NCI-H446 (cell line): ENCODE measurements at places on chromosomes 2 and 18.

GRCh38 chr2:240638512-240639160 lies 13.4 kb downstream of the GPR35 start:
- no peak for DNase-seq

DNA sequence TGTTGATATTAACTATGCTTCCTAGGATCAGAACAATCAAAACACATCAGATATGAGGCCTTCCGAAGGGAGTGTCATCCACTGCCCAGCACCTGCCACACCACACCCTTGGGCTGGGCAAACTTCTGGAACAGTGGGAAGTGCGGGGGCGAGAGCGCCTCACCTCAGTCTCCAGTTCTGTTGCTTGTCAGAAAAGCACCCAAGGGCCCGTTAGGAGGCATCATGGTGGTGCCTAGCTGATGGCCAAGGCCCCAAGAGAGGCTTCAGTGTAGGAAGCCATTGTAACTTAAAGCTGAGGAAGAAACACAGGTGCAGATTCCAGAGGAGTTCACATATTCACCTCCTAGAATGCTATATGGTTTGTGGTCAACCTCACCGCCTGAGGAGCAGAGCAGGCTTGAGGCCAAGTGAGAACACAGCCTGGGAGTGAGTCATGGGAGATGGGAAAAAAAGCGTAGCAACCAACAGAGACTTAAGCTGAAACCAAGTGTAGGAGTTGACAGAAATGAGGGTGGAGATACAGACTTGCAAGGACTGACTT lies 85.1 kb upstream of the ATL2 start:
- peak; percentile 6 for DNase-seq

GRCh38 chr2:8639122-8639635 lies 42.7 kb upstream of the ID2 start:
- DNase-seq: no peak

DNA sequence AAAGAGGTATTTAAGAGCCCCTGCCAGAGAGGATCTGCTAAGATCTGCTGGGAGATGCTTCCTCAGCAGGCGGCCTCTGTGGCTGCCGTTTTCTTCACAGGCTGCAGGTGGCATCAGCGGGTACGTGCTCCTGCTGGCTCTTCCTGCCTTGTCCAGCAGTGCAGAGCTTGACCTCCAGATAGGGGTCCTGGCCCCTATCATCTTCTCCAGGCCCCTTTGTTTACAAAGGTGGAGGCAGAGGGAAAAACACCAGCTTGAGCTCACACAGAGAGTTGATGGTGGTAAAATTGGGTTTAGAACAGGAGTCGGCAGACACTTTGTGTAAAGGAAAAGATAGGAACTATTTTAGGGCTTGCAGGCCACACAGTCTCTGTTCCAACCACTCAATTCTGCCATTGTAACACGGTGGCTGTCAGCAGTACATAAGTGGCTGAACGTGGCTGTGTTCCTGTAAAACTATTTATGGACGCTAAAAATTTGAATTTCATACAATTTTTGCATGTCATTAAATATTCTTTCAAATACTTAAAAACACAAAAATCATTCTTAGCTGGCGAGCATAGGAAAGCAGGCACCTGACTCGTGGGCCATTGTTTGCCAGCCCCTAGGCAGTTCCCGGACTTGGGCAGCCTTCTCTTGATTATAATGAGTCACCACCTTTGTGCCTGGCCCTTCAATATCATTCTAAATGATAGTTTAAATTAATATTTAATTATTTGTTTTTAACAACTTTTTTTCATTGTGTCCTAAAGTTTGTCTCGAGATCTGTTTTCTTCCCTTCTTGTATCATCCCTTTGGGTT lies 98.2 kb upstream of the B3GNT7 start:
- DNase-seq: no peak

DNA sequence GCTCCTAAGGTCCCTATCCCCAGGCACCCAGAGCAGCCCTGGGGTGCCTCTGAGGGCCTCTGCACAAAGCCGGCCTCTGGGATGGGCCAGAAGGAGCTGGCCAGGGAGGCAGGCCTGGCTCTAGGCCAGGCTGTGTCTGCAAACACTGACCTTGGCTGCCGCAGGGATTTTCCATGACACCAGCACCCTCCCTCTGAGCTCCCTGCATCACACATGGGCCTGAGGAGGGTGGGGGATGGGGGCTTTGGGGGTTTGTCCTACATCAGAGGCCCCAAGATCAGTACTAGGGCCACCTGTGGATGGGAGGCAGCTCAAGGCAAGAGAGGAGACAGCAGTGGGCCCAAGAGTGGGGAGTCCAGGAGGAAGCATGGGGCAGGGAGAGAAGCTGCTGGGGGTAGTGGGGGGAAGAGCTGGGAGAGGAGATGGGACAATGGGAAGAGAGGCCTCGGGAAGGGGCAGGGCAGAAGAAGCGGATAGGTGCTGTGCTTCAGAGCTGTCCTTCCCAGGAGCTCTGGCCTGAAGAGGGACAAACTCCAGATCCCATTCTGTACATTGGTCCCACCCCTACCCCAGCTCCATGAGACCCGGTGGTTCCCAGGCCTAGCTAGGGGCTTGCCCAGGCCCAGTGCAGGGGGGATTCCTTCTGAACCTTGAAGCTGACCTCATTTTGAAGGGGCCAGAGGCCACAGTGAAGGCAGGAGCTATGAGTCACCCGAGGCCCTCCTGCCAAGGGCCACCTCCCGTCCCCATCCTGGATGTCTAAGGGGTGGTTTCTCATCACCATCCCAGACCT lies 28.0 kb downstream of the KCNK3 start:
- DNase-seq: no peak

DNA sequence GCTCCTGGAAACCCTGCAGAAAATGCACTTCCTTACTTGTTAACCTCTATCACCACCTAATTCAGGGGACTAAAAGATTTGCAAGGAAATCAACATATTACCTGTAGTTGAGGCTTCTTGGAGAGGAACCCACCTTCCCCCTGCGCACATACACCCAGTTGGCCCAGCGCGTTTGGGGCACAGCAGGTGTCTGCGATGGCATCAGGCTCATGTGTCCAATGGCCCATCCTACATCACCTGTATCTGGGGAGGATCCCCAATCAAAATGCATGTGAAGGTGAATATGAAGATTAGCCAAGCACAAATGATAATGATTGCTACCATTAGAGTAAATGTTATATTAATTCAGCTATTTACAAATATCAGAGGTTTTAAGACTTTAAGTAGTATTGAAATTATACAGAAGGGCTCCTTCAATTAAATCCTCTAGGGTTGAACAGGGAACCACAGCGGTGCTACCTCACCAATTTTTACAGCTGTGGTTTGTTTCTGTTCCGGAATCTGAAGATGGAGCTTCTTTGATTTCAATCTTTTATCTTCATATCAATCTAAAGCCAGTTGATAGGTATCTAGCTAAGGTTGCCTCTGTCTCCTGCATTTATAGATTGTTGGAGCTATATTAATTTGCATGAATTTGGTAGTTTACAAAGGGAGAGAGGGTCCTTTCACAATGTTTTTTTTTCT lies 486.0 kb downstream of the RNF144A start:
- DNase-seq: no peak

- no peak for DNase-seq
Observed at GRCh38 chr2:62686012-62686685, 19.4 kb upstream of the EHBP1 start.

GRCh38 chr2:102619414-102620319 lies at the start of gene SLC9A2:
Gene SLC9A2, plus strand, starts transcription at chr2:102619553. Its CDS starts 296 bp downstream, at chr2:102619849.
- no peak for DNase-seq

- DNase-seq: no peak
Observed at GRCh38 chr18:505483-506122, 5.1 kb upstream of the COLEC12 start.

DNA sequence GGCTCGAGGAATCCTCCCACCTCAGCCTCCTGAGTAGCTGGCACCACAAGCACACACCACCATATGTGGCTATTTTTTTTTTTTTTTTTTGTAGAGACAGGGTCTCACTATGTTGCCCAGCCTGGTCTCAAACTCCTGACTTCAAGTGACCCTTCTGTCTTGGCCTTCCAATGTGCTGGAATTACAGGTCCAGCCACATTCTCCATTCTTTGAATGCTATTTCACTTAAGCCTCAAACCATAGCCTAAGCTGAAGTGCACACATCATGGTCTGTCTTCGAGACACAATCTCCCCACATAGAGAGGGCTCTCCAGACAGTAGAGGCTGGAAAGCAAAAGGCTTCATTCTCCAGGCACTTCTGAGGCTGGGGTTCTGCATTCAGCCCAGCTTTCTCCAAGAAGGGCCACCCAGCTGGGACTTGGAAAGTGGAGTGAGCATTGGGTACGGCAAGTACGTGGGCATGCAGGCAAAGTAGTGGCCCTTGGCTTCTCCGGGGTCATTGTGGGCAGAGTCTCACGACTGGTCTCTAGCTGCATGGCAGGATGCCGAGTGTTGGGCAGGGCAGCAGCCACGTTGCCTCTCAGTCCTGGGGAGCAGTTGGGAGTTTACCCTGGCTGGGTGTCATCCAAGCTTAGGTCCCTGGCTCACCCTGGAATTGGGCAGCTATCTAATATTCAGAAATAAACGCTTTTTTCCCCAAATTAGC lies 78.2 kb upstream of the SMAD7 start:
- DNase-seq: no peak

DNA sequence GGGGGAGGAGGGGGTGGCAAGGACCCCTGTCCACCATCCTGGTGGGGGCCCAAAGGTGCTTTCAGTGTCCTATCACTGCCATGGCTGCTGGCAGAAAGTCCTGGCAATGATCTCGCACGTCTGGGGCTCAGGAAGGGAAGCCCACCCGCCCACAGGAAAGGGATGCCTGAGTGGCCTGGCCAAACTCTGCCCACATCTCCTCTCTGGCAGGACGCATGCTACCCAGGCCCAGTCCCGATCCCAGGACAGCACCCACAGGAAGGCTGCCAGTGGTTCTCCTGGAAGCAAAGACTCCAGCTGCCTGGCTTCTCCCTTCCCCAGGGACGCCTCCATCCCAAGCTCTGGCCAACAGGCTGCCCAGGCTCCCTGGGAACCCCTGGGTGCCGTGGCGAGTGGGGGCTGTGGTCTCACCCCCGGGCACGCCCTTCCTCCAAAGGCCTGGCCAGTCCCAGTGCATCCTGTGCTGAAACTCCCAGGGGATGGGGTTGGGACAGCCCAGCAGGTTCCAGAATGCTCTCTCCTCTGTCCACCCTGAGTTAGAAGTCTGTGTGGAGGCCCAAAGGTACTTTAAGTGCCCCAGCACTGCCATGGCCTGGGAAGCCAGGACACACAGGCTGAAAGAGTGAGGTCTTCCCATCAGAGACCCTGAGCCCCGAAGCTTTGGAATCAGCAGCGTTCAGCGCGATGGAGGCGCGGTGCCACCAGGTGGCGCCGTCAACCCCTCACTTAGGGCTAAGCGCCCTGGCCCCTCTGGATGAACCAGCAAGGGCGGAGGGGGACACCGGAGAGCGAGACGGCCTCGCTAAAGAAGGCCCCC lies 29.8 kb upstream of the TAF1B start:
- peak; percentile 81 for DNase-seq

DNA sequence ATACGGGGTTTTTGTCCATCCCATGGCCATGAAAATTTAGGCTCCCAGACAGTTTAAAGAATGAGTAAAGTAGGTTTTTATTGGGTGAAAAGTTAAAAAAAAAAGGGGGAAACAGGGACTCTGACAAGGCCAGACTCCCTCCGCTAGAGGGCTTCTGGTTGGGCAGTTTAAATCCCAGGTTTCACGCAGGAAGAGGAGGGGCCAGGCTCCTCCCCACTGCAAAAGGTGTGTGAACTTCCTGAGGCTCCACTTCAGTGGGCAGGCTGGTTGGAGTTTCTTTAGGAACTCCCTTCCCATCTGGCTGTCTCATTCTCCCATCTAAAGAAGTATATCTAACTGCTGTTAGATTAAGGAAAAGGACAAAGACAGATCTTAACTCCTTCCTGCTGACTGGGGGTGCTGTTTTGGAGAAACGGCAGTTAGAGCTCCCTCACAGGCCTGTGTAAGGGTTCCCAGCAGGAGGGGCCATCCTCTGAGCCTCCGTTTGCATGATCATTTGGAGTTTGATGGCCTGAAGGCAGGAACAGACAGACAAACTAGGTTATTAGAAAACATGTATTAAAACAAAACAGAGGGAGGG lies 1160.7 kb downstream of the CNTNAP5 start:
- no peak for DNase-seq

DNA sequence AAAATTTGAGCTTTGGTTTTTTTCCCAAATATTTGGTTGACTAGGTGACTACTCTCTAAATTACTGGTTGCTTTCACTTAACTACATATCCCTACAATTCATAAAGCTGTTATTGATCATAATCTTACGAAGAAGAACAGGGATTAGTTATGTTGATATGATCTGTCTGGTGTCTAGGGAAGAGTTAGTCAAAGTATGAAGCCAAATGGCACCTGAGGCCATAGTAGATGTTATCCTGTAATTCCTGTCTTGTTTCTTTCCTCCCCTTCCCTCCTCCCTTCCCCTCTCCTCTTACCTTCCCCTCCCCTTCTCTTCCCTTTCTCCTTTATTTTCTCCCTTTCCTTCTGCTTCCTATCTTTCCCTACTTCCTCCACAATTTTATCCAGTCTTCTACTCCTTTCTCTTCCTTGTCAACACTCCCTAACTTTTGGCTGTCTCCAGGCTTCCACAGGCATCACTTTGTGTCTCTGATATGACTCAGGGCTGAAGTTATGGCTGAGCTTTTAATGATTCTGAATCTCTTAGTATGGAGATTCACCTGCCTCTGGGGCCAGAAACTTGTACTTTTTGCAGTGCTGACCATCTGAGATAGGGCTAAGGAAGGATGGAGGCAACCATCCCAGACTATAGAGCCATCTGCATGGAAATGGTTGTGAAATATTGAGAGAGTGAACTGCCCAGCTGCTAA lies 149.9 kb upstream of the TCF4 start:
- no peak for DNase-seq

DNA sequence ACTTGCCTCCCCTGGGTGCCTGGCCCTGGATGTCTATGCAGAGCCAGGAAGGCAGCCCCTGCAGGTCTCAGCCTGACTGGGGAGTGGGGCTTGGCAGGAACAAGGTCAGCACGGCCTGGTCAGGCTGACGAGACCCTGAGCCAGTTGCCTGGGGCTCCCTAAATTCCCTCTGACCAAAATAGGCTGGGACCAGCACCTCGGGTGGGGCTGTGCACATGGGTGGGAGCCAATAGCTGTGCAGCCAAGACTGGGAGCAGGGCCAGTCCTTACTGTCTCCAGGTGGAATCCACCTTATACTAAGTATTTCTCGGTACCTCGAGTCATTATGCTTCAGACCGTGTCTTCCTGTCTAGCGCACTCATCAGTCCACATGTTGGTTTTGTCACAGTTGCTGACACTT lies 11.4 kb upstream of the IL1R2 start:
- no peak for DNase-seq

DNA sequence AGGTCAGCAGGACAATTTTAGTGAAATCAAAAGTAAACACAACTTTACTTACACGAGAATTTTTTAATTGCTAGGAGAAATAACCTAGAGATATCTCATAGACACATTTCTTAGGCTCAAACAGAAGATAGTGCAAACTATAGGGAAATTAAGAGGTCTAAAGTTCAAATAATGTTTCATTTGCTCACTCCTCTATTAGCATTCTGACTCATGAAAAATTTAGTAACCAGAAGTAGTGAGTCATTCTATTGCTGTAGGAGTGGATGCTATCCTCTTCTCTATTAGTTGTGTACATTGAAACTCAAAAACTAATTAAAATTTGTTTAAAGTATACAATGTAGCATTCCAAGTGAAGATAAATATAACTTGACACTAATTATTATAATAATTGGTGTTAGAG lies 908.3 kb upstream of the TMEFF2 start:
- DNase-seq: no peak

GRCh38 chr18:28114472-28114871 lies 62.5 kb downstream of the CDH2 start:
- no peak for DNase-seq

- DNase-seq: peak; percentile 38
Observed at GRCh38 chr2:168961450-168962229, 60.5 kb downstream of the G6PC2 start.

- peak; percentile 83 for DNase-seq
Observed at GRCh38 chr2:184692141-184692734, 93.9 kb downstream of the ZNF804A start.

- peak; percentile 74 for DNase-seq
Observed at GRCh38 chr18:52499644-52500043, 159.6 kb downstream of the DCC start.
